ENCODE measurements at places on chromosomes 1 and 21.

GRCh38 chr1:210299501-210299900 is 29.2 kb upstream of the HHAT start:
- no peak for DNase-seq

DNA sequence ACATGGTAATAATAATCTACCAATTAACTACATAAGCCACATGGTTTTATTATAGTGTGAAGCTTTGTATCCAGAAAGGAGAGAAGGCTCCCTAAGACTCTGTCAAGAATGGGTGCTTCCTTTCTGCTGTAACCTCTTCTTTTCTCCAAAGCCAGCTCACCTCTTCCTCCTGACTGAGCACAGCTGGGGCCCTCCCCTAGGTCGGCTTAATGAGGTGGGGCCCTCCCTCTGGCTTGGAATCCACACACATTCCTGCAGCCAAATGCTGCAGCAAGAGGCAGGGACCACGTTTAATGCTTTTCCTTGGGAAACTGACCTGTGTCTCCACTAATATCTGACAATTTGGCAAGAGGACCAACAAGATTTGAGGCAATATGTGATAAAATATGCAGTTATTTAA is 94.8 kb downstream of the DSCAM start:
- no peak for DNase-seq

GRCh38 chr1:53562981-53563379 is 103.8 kb downstream of the DMRTB1 start:
- no peak for DNase-seq

DNA sequence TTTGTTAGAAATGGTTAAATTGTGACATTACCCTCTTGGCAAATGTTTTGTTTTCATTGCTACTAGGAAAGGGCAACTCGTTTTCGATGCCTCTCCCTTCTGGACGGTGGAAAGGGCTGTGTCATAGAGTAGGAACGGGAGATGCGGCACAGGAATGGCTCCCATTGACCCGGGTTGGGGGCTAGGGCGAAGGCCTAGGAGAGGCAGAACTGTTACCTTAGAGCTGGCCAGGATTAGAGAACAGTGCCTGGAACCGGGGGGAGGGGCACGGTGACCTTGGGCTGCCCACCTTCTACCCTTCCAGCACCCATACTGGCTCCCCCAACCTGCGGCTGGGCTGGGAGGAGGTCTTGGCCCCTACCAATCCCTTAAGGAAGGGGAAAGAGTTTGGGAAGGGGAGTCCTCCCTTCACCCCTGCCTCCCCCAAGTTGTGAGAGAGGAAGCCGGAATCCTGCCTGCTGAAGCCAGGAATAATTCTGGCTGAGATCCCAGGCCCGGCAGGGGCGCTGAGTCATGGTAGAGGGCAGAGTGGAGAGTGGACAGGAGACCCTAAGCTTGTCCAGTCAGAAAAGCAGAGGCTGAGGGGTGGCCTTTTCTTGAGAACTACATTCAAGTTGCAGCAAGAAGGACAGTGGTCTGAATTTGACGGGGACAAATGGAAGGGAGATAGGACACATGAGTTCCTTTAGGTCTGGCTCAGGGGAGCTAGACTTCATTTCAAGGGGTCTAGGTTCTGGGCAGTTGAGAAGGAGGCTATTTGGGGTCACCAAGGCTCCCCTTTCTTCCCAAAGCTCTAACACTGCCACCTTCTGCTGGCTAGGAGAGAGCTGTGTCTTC is 8.2 kb downstream of the LMNA start:
- peak; percentile 90 for DNase-seq

- no peak for DNase-seq
Observed at GRCh38 chr1:178485541-178485981, 11.2 kb downstream of the CLEC20A start.

DNA sequence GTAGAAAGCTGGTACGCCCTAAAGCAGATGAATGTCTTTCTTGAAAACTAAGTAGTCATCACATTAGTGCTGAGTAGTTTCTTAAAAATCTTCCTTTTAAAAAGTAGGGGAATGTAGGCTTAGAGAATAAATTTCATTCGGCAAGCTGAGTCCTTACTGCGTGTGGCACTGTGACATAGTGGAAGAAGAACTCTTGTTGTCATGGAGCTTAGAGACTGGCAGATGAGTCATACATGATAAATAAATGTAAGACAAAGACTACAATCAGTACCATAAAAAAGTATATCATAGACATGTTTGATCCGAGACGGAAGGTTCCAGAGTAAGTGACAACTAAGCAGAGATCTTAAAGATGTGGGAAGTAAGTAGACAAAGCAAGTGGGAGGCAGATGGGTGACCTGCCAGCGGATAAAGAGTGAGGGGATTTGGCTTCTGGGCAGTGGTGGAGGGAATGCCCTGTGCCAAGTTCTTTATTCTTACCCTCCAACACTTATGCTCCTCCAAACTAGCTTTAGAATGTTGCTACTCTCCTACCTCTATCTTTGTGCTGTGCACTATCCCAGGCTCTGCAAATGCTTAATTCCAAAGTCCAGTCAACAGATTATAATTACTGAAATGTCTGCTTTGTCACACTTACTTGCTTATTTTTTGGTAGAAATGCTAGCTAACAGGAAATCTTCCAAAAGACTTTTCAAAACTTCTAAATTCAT is 608.5 kb upstream of the USP24 start:
- peak; percentile 45 for DNase-seq

DNA sequence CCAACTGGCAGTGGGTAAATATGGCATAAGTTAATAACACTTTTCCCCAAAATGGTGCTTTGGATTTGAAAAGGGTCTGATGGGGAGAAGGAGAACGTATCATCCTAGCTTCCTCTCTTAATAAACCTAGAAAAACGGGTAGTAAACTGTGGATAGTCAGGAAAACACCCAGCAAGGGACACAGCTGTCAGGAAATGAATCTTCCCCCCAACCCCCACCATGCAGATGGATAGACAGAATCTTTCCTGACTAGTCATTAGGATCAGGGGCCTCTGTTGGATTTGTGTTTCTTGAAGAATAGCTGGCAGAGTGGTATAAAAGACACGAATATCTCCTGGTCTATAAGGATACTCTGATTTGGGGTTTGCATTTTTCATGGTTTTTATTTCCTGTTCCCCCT is 22.5 kb upstream of the LAX1 start:
- DNase-seq, result peak; percentile 14

DNA sequence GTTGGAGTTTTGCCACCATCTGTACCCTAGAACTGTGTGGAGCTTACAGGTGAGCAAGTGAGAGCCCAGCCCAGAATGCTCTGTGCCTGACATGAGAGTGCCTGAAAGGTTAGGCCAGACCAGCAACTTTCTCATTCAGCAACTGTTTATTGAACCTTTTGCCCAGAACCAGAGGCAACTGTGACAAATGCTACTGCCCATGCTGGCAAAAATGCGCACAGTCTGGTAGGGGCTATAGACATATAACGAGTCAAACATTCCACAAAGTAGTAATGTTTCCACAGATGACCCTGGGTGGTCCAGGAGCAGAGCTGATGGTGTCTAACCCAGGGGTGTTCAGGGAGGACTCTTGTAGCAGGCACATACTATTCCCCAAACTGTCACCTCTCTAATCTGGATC is 56.0 kb upstream of the GCLM start:
- no peak for DNase-seq

DNA sequence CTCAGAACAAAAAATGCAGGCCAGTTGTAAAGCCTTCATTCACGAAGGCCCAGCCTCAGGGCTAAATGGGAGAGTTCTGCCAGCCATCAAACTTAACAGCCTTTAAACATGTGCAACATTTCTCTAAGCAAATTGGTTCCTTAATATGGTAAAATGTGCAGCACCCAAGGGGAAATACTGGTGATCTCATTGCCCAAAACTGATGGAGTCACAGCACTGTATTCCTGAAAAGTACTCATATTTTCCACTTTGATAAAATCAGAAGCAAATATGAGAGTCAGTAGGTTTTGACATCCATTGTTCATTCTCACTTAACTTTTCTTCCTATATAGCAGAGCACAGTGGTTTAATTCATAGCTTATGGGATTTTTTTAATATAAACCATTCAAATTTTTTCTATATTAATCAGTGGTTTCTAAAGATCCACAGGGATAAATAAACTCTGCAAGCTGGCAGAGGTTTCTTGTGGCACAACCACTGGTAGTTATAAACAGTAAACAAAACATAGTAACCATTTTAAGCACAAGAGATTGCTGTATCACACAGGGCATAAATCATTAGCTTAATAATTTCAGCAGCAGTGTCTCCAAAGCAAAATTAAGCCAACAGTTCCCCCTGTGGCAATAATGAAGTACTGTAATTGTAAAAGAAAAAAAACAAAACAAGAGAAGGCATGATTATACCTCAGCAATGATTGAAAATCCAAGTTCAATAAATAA is 106.9 kb upstream of the LYPLAL1 start:
- DNase-seq, result peak; percentile 53

GRCh38 chr1:197892684-197893083 is 9.7 kb upstream of the C1orf53 start:
- DNase-seq, result no peak

DNA sequence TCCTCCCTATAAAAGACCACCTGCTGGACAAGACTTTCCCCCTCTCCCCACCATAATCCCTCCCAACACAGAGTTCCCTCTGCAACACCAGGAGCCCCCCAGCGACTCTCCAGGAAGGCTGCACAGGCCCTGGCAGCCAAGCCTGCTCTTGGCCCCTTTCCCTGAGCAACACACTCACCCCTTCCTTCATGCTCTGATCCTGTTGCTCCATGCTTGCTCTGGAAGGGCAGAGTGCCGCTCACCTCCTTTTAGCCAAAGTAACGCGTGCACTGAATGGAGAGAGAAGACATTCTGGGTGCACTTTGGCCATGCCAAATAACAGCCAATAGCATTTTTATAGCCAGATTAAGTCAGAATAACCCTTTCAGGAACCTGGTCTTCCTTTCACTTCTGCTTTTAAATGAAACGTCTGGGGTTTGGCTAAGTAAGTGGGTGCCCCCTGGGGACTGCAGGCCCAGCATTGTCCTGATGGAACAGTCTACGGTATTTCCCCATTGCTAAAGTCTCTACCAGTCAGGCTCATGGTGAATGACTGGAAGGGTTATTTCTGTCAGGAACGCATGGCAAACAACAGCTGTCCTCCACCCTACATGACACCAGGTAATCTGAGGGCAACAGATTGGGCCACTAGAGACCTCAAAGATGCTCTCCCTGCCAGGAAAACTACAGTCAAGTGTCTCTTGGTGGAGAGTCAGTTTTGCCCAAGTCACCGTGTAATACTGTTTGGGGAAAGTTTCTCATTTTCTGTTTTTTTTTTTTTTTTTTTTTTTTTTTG is at the start of gene SLC2A5:
SLC2A5 (minus strand) TSS at position 310 of the 775 bp plus-strand sequence; CDS start at position 211, 99 bp downstream.
- DNase-seq, result no peak

Measured in brain microvascular endothelial cell (primary cell).